ENCODE measurements at places on chromosomes 3 and 15.

DNA sequence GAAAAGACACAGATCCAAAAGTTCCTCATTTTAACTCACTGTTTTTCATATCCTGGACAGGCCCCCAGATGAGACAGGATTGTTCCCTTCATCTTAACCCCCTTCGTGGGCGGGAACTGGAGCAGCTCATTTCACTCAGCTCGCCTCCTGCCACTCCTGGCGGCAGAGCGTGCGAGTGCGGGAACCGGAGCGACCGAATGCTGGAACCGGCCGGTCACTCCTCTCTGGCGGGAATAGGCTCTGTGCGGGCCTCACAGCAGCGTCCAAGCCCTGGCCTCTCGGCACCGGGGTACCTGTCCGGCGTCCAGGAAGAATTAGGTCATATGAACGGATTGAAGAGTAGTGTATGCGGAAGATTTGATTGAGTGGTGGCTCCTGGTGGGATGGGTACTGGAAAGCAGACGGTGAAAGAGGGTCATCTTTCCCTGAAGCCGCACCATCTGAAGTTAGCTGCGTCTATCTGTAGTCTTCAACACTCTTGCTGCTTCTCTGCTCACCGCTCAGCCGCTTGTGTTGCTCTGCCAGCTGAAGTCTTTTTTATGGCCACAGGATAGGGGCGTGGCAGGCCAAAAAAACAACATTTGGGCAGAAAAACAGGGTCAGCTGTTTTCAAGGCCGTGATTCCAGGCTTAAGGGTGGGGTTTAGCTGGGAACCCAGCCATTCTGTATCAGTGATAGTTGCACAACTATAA lies 42.3 kb upstream of the FXR1 start:
- peak; percentile 16 for DNase-seq

DNA sequence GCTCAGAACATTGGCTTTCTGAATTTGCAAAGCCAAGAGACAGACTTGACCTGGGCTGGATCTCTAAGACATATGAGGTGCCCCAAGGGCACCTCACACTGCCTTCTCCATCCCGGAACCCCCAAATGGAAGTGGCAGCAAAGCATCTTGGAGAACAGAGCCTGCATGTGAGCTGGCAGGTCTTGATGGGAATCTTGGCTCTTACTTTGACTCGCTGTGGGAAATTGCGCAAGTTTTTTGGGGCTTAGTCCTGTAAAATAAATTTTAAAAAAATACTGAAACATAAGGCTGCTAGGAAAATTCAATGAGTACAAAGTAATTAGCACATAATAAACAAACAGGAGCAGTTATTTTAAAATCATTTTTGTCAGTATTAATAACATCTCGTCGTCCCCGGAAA lies 13.7 kb upstream of the SEC22A start:
- DNase-seq: no peak

GRCh38 chr3:99534951-99535704 lies 103.3 kb upstream of the COL8A1 start:
- DNase-seq: no peak

DNA sequence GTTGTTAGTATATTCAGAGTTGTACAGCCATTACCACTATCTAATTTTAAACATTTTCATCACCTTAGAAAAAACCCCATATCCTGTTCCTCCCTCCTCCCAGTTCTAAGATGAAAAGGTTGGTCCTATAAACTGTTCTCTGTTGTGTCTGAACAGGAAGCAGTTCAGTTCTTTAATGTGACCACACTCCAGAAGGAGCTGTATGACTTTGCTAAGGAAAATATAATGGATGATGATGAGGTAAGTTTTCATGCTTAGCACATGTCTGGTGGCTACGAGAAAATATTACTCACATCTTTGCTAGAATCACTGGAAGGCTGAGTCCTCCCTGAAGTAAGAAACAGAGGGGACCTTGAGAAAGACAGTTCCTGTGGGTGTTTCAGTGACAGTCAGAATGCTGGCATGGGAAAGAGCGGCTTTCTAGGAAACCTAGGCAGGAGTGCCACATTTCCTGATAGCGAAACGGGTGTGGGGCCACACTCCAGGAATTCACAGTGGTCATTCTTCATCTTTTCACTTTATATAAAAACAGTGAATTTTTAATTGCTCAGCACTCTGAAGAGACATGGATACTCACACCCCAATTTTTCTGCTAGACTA lies 20.3 kb downstream of the CRTAP start:
- no peak for DNase-seq

DNA sequence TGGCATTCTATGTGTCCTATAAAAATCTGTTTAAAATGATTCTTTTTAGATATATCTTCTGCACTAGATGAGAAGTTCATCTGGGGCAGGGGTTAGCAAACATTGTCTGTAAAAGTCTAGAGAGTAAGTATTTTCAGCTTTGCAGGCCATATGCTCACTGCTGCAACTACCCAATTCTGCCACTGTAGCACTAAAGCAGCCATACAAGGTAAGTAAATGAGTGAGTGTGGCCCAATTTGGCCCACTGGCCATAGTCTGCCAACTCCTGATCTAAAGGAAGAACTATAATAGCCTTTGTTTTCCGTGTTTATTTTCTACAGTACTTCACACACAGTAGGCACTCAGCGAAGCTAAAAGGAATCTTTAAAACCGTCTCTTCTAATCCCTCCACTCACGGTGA lies 42.3 kb downstream of the DLG1 start:
- no peak for DNase-seq

DNA sequence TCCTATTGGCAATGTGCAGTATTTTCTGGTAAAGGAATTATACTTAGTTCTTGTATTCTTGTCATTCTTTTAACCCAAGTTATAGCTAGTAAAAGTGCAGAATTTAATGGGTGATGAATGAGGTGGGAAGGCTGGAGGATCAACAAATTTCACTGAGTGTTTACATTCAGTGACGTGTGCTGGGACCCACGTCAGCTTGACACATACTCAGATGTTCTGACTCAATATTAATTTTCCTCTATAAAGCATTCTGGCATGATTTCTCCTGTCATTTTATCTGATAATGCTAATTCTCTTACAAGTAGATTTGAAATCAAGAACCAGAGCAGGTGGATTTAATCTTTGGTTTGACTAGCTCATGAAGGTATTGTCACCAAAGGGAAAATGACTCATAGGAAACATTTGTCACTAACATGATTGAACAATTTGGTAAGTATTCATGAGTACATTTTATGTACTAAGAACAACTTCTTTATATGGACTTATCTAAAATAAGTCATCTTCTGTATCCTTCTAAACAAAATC lies 71.0 kb upstream of the SYNPR start:
- DNase-seq: no peak

- no peak for DNase-seq
Observed at GRCh38 chr3:111081008-111081545, 9.5 kb downstream of the NECTIN3 start.

Measured in AG09319 (cell line).